ENCODE measurements at places on chromosomes 4 and X. TPM values are rescaled to one million over a fixed set of nuclear protein-coding genes. Genes with fewer than 3 reads are reported as not detected.

MAGEE2 gene
- polyA plus RNA-seq = 0.35 TPM

EDA2R gene
- 1.8 TPM for polyA plus RNA-seq

VCX2 gene
- not detected for polyA plus RNA-seq

DMRTC1 gene
- polyA plus RNA-seq = not detected

HNRNPH2 gene
- polyA plus RNA-seq = 60.1 TPM

TMEM192 gene
- polyA plus RNA-seq = 14.4 TPM

DNA sequence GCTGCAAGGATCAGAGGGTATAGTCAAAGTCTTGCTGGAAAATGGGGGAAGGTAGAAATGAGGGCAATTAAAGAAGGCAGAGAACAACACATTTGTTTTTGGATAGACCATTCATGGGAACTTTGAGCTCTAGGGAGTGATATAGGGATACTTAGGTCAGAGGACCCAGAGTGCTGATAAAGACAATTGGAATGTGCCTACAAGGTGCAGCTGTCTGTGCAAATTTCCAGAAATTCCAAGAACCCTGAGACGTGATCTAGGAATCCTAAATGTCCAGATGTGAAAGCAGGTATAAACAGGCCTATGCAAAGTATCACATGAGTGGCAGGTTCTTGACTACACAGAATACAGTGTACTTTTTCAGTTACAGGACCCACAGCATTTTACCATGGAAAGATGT, 24.2 kb downstream of the FNIP2 start:
- DNase-seq = no peak

GRCh38 chr4:125043486-125043885, 271.3 kb upstream of the FAT4 start:
- DNase-seq = no peak

DNA sequence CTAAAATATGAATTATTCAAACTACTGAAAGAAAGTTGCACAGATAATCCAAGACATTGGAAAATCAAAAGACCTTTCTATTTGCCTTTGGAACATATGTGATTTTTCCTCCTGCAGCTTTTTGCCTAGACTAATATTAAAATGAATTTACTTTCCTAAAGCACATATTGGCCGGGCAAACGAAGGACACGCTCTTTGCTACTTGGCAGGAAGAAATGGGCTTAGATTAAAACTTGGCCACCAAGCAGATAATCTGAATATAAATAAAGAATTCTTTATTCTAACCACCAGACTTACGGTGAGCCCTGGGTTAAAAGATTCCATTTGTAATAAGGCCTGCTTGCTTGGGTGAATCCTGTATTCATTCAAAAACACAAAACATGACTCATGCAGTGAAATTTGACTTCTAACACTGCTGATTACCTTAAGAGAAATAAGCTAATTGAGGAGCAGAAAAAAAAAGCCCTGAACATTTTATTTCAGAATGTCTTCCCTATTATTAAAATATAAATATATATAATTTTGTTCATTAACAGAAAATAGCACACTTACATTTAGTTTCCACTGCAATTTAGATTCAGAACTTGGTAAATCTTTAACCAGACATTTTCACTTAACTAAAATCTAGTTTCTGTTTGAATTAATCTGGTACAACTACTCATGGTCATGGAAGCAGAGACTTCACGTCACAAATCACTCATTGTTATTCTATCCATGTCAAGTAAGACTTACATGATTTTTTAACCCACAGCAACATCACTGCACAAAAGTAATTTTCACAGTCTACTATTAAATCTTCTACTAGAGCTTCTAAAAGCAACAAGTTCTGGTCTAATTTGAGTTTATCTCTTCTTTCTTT, 116.1 kb upstream of the PLAC1 start:
- DNase-seq = no peak

DNA sequence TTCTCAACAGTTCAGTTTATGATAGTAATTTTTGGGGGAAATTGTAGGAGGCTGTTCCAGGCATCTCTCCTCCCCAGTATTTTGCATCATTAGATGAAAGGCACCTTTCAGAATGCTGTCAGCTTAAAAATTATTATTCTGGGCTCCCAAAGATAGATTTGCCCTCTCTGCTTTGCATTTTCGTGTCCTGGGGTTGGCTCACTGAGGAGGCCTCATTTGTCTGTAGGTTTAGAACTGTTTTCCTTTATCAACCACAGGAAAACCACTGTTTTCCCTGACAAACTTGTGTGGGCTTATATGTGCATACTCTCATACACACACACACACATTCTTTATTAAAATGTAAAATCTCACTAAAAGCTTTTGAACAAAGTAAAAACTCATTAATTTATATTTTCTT, 197.2 kb upstream of the VCX3A start:
- DNase-seq = no peak

- DNase-seq = no peak
Observed at GRCh38 chrX:136870064-136870463, 10.5 kb downstream of the RBMX start.

DNA sequence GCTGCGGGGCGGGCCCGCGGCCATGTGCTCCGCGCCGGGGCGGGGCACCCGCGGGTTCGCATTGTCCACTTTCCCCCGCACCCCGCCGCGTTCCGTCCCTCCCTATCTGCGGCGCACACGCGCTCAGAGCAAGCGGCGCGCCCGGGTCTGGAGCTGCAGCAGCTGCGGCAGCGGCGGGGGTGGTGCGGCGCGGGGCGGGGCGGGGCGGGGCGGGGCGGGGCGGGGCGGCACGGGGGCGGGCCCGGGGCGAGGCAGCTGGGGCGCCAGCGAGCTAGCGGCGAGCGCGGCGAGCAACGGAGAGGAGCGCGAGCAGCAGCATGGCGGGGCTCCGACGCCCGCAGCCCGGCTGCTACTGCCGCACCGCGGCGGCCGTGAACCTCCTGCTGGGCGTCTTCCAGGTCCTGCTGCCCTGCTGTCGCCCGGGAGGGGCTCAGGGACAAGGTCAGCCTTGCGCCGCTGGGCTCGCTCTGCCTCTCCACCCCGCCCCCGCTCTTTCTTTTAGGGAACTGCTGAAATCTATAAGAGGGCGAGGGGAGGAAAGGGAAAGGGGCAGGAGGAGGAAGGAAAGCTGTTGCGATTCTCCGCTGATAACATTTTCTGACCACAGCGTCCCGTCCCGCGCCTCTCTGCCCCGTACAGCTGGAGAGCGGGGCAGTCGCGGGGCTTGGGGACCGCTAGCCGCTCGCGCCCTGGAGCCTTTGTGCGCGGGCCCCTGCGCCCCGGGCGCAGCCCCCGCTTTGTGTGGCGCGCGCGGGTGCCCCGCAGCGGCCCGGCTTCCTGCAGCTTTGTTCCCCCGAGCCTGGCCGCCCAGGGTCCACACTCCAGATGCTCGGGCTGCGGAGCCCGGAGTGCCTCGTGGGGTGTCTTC, at the start of gene TMEM131L:
TSS of gene TMEM131L (plus strand) at position 280 of the 868 bp plus-strand sequence. CDS start at position 318, 38 bp downstream.
- peak; percentile 79 for DNase-seq

- no peak for DNase-seq
Observed at GRCh38 chr4:145501051-145501660, 19.5 kb downstream of the SMAD1 start.

DNA sequence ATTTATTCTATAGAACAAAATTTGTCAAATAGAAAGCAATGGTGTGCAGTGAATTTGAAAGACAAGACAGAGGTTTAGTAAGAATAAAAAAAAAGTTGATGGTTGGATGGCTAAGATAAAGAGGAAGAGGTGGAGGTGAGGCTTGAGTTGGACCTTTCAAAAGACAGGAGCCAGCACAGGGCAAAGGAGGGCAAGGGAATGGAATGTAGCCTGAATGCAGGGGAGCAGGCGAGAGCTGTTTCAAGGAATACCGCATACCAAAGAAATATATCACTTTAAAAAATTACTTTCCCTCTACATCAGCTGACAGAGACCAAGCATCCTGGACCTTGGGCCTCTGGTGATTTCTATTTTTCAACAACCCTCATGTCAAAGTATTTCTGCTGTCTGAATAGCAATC, 38.0 kb upstream of the CXXC4 start:
- no peak for DNase-seq

DNA sequence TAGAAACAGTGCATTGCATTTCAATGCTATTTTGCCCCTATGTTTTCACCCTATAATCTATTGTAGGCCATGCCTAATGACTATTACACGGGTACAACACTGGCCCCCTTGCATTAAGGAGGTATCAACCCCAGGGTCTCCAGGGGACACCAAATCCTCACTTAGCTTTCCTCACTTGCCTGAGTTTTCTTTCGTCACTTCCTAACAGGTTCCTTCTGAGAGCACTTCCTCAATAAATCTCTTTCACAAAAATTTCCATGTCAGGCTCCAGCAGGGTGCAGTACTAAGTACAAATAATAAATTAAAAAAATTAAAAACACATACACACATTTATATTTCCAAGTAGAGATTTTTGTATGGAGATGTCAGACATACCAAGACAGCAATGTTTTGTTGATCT, 165.0 kb downstream of the RBM46 start:
- no peak for DNase-seq
